ENCODE measurements at places on chromosomes 11 and 22.
A peak's percentile ranks its signal among the peaks of the same experiment; 100 is the strongest.

- no peak for DNase-seq
These were observed 42.9 kb upstream of the ARHGAP32 start for GRCh38 chr11:129234978-129235377.

GRCh38 chr11:12206529-12206928, 96.1 kb downstream of the MICAL2 start:
- no peak for DNase-seq

DNA sequence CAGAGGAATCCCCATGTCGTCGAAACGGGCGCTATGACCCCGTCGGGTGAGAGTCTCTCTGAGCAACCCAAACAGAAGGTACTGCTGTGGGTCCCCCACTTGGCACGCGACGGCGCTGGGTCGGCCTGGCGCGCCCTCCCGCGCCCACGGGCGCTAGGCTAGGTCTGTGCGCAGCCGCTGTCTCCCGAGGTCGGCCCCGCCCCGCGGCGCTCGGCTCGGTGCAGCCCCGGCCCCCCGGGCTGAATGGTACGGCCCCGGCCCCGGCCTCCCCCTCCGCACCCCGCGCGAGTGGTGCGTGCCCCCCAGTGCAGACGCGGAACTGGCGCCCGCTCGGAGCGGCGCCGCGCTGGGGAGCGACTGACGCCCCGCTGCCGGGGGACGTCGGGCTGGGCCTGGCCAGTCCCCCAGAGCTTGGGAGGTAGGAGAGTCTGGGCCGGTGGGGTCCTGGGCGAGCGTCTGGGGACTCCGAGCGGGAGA, at the start of gene MADD:
MADD (plus strand) TSS at position 305 of the 477 bp plus-strand sequence.
- peak; percentile 88 for DNase-seq

GRCh38 chr11:61270354-61271076, 24.6 kb downstream of the VWCE start:
- no peak for DNase-seq

- peak; percentile 77 for DNase-seq
These were observed 176.0 kb downstream of the ARHGAP42 start for GRCh38 chr11:100863080-100863581.

- no peak for DNase-seq
These were observed 217.7 kb upstream of the KIRREL3 start for GRCh38 chr11:127218275-127218608.

GRCh38 chr11:17020831-17021230, 6.6 kb upstream of the PLEKHA7 start:
- DNase-seq, result no peak

DNA sequence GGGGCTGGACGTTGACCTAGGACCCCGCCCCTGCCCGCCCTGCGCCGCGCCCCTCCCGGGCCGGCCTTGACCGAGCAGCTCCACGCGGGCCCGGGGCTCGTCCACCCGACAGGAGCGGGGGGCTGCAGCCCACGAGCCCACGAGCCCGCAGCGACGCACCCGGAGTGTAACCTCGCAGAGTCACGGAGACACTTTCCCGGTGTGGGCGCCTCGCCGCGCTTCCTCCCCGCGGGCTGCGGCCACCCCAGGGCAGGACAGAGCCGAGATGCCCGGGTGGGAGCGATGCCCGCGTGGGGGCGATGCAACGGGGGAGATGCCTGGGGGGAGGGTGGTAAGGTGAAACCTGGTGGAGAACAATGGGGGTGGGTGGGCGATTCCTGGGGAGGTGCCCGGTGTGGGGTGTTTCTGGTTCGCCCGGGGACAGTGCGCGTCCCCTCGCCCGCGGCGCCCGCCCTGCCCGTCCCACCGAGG, 4.9 kb upstream of the ZBED4 start:
- DNase-seq, result no peak

GRCh38 chr11:83549984-83550667, 264.0 kb upstream of the CCDC90B start:
- no peak for DNase-seq

DNA sequence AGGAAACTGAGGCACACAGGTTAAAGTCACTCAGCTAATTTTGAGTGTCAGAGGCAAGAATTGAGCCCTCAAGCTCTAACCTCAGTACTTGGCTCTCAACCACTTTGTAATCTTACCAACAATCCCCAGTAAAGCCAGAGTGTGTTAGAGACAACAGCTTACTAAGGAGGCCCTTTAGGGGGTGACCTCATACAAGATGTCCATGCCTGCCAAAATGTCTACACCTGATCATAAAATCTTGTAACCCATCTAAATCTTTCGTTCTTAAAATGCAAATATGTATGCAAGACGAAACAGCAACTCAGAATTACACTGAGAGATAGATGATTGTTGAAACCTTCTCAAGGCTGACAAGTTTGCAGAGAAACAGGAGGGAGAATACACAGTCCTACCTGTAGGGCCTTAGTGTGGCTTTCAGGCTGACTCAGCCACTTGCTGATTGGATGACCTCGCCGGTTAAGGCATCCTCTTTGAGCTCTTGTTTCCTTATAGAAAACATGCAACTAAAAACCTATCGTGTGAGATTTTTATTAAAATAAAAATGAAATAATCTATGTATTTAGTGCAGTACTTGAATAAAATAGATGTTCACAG, 143.2 kb downstream of the OPCML start:
- DNase-seq, result no peak

DNA sequence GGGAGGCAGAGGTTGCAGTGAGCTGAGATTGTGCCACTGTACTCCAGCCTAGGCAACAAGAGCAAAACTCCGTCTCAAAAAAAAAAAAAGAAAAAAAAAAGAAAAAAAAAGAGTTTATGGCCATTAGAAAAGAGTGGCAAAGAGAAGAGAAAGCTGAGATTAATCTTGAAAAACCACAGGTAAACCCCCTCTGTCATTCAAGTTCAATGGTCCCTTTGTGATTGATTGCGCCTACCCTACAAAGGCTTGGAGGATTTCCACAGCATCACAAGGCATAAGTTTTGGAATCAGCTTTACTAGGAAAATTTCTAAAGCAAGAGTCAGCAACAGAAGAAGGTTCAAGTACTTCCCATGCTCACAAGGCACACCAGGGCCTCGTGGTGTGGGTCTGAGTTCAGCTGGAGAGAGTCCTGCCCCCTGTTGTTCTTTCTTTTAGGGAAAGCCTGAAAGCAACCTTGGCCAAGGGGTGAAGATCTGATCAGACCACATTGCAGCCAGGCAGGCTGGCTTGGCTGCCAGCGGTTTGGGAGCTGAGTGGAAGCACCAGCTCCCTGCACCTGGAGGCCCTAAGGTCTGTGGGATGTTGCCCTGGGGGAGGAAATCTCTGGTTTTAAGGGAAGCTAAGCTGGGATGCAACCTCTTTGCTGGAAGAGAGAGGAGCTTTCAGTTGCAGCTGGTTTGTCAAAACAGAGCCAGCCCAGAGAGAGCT, 41.8 kb downstream of the SLN start:
- DNase-seq, result no peak

GRCh38 chr11:119504371-119504770, 81.4 kb upstream of the THY1 start:
- no peak for DNase-seq

DNA sequence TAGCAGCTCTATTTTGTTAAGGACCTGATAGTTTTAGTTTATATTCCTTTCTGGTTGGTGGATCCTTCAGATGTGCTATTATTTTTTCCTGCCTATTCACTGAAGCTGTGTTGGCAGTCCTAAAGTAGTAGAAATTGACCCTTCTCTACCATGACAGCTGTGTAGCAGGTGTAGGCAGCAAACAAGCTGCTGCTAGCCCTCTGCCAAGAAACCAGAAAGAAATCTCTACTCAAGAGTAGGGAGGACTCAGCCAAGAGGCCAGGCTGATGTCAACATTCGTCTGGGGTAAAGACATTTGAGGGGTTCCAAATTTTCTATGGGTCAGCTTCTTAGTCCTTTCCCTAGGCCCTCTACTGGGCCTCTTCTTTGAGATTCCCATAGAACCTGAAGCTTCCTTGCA, 51.2 kb downstream of the CSTF3 start:
- DNase-seq, result no peak
